ENCODE measurements at places on chromosomes 16 and 17.

GRCh38 chr16:46830417-46830901, 521 bp downstream of the C16orf87 start:
- DNase-seq = no peak

GRCh38 chr17:7818026-7818425, 16.0 kb upstream of the KDM6B start:
- no peak for DNase-seq

- no peak for DNase-seq
These were observed 120.5 kb downstream of the HS3ST4 start for GRCh38 chr16:25812215-25812614.

DNA sequence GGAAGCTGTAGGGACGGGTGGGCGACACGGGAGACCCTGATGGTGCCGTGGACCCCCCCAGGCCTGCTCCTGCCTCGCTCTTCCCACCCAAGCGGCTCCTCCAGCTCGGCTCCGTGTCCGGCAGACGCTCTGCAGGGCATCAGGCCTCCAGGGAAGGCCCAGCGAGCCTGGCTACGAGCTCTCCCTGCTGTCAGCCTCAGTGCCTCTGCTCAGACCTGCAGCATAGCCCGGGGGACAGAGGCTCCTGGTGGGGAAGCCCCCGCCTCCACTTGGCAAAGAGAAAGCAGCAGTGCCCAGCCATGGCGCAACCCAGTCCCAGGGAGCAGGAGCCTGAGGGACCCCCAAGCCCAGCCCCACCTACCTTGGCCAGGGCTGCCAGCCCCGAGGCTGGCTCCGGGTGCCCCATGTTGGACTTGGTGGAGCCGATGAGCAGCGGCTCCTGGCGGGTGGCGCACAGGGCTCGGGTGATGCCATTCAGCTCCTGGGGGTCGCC, 5.9 kb downstream of the FASN start:
- DNase-seq = no peak

GRCh38 chr17:63181856-63182255, 215.8 kb downstream of the TANC2 start:
- no peak for DNase-seq

Data from tibial nerve (tissue), 4 donors.